ENCODE measurements at places on chromosomes 6 and 20.

GRCh38 chr6:38326837-38327236 is 312.9 kb downstream of the BTBD9 start:
- no peak for DNase-seq

- DNase-seq: no peak
Observed at GRCh38 chr6:56076033-56076432, 171.3 kb downstream of the COL21A1 start.

DNA sequence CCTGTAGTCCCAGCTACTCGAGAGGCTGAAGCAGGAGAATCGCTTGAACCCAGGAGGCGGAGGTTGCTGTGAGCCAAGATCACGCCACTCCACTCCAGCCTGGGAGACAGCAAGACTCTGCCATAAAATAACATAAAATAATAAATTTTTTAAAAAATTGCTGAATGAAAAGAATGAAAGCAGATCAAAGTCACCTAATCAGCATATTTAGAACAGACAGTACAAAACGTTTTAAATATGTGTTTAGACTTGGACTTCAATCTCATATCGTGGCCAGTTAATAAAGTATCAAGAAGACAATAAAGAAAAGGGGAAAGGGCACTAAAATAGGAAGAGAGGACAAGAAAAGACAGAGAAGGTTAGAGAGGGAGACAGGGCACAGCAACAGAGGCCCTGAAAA is 74.6 kb downstream of the EPM2A start:
- DNase-seq: no peak

GRCh38 chr6:11767978-11768756 is 10.4 kb downstream of the ADTRP start:
- DNase-seq: no peak

DNA sequence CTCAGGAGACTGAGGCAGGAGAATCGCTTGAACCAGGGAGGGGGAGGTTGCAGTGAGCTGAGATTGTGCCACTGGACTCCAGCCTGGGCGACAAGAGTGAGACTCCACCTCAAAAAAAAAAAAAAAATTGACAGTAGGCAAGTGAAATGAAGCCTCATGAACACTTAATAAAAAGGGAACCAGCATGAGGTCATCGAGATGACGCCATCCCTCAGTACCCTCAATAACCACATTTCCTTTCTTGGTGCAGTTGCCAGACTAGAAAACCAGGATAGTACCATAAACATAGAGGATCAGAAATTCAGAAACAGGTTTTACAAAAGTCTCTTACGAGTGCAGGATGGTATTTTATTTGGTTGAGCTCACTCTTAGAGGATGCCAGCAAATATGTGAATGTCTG is 584.1 kb downstream of the MAFB start:
- DNase-seq: no peak

DNA sequence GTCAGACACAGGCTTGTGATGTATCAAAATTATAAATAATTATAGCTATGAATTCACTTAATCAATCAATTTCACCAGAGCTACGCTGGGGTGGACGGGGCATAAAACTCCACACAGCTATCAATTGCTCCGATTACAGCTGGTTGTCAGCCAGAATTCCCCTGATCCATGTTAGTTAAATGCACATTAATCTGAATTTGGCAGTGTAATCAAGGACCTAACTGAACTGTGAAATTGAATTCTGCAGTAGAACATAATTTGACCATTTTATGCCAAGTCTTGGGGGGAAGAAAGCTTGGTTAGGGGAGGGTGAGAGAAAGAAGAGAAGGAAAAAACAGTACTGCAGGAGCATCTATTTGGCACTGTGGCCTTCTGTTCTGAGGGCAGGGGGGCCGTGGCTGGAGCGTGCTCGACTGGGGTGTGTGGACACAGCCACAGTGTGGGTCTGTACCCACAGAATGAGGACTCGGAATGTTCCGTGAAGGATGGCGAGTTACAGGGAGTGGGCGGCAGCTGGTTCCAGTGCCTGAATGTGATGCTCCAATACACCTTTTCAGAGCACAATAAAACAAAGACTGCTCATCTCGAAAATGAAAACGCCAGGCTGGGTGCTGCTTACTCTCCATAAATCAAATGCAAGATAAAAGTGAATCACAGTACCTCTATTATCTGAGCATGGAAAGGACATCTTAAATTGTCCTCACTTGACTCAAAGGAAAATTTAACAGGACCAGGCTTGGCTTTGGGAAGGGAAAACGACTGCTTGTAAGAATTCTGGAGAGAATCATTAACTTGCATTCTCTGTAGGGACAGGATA is 59.2 kb downstream of the LAMP5 start:
- peak; percentile 3 for DNase-seq

- DNase-seq: no peak
Observed at GRCh38 chr6:95660544-95660943, 83.2 kb downstream of the MANEA start.

GRCh38 chr6:166836785-166837718 is 119.3 kb downstream of the RNASET2 start:
- DNase-seq: no peak

- no peak for DNase-seq
Observed at GRCh38 chr6:148650941-148651505, 95.8 kb upstream of the UST start.

GRCh38 chr6:34414999-34415858 is 10.6 kb downstream of the RPS10 start:
- DNase-seq: peak; percentile 80
